ENCODE measurements at places on chromosomes 2 and 18.

GRCh38 chr18:67199993-67200617, 316.4 kb downstream of the DSEL start:
- no peak for DNase-seq

GRCh38 chr18:12106471-12106870, 12.8 kb downstream of the ANKRD62 start:
- DNase-seq: no peak

- DNase-seq: no peak
Measured at GRCh38 chr2:14631406-14632040, 994 bp upstream of the LRATD1 start.

DNA sequence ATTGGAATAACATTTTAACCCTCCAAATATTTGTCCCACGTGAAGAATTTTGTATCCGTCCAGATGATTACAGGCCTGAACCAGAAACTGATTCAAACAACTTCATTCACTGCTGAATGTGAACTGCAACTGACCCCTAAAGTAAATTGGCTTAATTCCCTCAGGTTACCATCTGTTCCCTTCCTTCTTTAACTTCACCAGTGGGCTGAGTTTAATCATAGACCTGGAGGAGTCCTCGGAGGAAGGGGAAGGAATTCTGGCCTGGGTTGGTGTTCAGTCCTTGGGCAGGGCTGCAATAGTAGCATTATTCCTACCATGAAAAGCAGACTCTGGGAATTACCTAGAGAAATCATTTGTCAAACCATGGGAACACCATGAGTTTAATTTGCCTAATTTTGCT, 207.4 kb downstream of the TMEM247 start:
- no peak for DNase-seq

DNA sequence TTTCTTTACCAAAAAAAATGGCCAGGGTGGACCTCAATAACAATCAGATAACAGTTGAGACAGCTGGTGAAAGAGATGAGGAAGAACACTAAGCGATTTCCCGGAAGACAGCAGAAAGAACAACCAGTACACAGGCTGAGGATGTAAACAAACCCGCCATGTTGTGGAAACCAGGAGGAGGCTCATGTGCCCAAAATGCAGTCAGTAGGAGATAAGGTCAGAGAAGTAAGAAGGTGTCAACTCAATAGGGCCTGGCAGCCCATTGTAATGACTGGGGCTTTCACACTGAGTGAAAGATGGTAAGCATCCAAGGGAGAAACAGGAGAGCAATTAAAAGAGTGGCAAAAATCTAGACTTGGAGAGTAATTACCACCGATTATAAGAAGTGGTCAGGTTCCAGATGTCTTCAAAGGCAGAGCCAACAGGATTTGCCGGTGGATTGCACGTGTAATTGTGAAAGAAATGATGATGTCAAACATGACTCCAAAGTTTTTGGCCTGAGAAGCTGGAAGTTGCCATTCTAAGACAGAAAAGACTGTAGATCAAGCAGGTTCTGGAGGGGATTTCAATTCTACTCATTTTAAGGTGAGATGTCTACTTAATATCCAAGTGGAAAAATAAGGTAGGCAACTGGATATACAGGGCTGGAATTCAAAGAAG, 77.7 kb upstream of the CYP1B1 start:
- DNase-seq: no peak

DNA sequence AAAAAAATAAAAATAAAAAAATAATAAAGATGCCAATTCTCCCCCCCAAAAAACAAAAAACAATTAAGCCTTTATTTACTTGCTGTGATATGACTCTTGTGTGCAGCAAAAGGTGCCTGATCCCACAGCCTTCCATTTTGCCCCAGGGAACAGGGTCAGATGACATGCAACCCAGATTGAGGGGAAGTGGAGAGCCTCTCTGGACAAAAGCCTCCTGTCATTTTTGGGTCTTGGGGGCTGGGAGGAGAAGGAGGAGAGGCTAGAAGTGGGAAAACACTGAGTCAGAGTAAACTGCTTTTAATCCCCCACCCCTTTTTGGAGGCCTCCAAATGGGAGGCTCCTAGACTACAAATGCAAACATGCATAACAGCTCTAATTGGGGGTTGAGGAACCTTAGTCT, 46.6 kb upstream of the SCG2 start:
- DNase-seq: no peak

GRCh38 chr2:46053564-46053963, 243.6 kb upstream of the EPAS1 start:
- DNase-seq: no peak

DNA sequence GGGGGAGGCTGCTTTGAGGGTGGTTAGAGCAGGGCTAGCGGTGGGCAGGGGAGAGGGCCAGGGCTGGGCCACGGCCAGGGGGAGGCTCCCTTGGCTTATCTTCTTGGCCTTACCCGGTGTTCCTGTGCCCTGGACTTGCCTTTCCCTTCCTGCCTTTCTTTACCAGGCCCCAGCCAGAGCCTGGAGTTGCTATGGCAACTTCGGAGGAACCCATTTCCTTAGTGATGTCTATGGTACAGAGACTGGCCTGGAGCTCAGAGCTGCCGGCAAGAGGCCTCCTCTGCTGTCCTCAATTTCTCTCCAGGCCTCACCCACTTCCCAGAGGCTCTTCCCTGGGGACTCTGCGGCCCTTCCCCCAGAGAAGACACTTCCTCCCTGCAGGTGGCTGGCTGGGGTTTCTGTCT, 11.5 kb downstream of the SPEG start:
- DNase-seq: no peak

DNA sequence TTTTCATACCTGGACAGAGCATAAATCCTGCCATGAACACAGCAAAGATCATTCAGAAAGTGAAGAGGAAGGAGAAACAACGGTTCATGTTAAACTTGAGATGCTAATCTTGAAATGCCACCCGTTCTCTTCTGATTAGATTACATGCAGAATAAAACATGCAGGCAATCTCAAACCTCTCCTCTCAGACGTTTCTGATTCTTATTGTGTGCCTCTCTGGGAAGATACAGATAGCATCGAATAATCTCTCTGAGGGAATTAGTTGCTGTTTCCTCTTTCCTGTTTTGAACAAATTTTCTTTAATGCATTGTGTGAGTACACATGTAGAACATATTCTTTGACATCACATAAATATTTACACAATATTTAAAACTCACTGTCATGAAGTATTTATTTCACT, 313.4 kb downstream of the PRKCE start:
- DNase-seq: no peak

GRCh38 chr2:121731366-121731765, 5.3 kb downstream of the NIFK start:
- no peak for DNase-seq

- no peak for DNase-seq
Measured at GRCh38 chr2:101610750-101611315, 86.7 kb upstream of the MAP4K4 start.

DNA sequence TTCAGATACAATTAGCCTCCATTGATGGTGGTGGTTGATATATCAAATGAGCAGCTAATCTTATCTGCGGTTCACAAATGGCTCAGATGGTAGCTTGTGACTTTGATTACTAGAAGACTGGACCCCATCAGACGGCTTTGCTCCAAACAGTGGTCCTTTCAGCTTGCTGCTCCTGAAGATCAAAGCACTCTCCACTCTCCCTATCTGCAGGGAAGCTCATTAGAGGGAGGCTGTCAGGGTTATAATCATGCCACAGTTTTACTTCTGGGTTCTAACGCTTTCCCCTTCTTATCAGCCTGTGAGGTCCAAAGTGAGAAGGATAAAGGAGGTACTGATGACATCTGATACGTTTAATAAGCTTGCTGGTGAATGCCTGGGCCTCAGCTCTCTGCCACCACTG, 247.1 kb upstream of the NT5C1B start:
- DNase-seq: no peak

DNA sequence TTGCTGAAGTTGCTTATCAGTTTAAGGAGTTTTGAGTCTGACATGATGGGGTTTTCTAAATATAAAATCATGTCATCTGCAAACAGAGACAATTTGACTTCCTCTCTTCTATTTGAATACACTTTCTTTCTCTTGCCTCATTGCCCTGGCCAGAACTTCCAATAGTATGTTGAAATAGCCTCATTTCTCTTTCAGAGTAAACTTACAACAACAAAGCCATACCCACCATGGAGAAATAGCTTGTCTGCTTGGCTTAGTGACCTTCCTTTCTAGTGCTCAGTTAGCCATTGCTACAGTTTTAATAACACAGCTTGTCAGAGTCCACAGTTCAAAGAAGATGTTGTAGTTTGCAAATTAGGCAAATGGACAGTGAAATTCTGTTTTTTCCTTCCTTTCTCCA, 228.0 kb downstream of the ETAA1 start:
- no peak for DNase-seq

DNA sequence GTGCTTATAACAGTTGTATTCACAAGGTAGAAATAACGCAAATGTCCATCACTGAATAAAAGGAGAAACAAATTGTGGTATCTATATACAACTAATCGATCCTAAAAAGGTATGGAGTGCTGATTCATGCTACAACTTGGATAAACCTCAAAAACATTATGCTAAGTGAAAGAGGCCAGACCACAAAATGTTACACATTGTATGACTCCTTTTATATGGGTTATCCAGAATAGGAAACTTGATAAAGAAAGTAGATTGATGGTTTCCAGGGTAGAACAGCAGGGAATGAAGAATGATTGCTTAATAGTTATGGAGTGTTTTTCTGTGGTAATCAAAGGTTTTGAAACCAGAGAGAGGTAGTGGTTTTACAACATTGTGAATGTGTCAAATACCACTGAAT, 432.2 kb upstream of the TRIB2 start:
- DNase-seq: no peak

- no peak for DNase-seq
Measured at GRCh38 chr2:224849264-224849663, 133.1 kb upstream of the CCDC195 start.

GRCh38 chr2:178211460-178211859, 17.1 kb downstream of the OSBPL6 start:
- DNase-seq: no peak

DNA sequence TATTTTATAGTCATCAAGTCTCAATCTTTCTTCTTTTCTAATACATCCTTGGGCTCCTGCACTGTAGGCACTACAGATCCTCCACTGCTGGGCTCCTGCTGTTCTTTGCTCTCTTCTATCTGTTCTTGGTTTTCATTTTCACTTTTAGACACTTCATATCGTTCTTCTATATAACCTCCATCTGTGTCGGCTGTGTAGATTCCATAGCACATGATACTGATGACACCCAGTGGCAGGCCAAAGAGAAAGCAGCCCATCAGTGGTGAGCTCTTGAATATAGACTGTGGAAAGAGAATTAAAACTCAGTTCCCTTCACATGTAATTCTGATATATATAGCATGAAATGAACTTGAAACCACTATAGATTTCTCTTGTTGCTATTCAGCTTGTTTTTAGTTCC, 38.0 kb downstream of the TMX3 start:
- DNase-seq: no peak

DNA sequence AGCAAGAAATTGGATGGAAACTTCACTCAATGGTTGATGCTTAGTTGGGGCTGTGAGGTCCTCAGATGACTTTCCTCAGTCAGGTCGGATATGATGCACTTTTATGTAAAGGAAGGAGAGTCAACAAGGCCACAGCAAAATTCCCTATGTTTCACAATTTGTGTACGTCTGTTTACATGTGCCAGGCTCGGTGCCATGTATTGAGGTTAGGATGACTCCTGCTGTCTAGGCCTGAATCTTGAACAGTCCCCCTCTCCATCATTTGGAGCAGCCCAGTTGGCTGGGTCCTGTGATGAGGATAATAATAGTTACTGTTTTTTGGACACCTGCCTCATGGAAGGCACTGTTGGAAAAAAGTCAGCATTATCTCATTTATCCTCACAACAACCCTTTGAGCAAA, 43.1 kb downstream of the VSNL1 start:
- no peak for DNase-seq

DNA sequence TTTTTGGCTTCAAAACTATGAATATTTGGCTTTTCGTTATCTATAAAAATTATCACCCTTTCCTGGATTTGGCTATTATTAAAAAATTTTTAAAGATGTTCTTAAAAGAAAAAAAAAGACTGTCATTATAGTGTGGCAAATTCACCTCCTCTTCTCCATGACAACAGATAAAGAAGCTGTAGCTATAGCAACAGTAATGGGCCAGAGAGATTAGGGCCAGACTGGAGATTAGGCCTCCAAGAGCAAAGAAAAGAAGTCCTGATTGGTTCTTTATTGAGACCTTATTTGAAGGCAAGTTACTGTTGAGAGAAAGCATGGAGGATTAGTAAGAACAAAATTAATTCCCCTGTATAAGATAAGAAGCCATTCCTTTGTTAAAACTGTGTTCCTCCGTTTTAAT, 812.5 kb downstream of the DCC start:
- no peak for DNase-seq

- DNase-seq: no peak
Measured at GRCh38 chr2:190875891-190876290, 4.7 kb upstream of the GLS start.

GRCh38 chr18:3604235-3604497, 154.2 kb downstream of the TGIF1 start:
- no peak for DNase-seq
